ENCODE measurements at places on chromosomes 2 and 18.

DNA sequence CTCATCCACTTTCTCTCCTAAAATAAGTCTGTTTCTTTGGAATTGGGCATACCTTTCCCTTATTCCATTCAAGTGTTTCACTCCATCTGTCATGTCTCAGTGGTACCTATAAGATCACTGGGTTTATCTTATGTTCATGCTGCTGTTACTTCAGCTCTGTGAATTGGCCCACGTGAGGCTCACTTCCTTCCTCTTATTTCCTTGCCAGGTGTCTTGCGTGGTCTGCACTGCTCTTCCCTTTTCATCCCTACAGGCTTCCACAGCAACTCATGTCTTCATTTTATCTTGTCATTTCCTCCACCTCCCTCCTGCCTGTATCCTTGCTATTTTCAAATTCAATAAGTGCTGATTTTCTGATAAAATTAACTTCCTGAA, 159.1 kb upstream of the ALPP start:
- DNase-seq, result no peak

DNA sequence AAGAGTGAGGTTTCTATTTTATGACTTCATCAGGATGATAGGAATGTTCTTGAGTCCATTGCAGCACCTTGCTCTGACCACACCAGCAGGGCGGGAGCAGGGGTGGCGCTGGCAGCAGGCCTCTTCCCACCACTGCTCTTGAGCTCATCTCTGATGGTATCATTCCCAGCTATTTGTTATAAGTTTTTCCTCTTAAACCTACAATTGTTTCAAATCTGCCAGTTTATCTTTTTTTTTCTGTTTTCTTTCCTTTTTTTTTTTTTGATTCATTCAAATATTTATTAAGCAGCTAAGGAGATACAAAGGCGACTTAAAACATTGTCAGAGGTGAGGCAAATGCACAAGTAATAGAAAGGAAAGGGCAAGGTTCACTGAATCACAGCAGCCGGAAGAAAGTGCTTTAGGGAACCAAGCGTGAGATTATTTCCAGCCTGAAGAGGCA, 28.7 kb downstream of the NIFK start:
- no peak for DNase-seq

GRCh38 chr18:33584548-33585430, 6.8 kb downstream of the ASXL3 start:
- DNase-seq, result no peak

DNA sequence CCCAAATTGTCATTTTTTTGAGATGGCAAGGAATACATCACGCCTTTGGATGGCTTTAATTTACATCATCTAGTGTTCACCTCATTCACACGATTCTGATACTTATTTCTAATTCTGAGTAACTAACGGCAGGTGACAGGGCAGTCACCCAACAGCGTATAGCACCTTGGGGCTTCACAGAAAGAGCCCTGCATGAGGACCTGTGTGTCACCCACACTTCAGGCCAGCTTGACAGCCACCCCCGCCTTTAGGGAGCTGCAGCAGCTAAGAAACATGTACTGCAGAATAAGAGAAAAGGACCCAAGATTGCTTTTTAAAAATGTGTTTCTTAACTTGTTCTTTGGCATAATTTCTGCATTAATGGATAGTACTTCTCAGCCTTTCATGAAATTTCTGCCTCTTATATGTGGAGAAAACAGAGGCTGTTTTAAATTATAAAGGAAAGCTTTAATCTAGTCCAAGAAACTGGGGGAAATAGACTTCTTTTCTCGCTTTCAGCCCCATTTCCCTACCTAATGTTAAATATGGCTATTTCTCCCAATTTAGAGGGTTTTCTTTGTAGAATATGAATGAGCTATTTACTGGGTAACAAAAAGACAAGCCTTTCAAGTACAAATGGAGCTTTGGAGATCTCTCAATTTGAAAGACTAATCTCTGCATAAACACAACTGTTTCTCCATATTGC, 245.1 kb downstream of the LDLRAD4 start:
- DNase-seq, result no peak

- no peak for DNase-seq
Measured at GRCh38 chr2:226652369-226652768, 147.3 kb downstream of the IRS1 start.

- DNase-seq, result no peak
Measured at GRCh38 chr18:27400001-27400400, 214.9 kb upstream of the CHST9 start.

- DNase-seq, result no peak
Measured at GRCh38 chr2:22282220-22282619, 1102.8 kb upstream of the KLHL29 start.
